ENCODE measurements at places on chromosomes 1 and 21. TPM values are rescaled to one million over a fixed set of nuclear protein-coding genes. Genes with fewer than 3 reads are reported as not detected.

DNA sequence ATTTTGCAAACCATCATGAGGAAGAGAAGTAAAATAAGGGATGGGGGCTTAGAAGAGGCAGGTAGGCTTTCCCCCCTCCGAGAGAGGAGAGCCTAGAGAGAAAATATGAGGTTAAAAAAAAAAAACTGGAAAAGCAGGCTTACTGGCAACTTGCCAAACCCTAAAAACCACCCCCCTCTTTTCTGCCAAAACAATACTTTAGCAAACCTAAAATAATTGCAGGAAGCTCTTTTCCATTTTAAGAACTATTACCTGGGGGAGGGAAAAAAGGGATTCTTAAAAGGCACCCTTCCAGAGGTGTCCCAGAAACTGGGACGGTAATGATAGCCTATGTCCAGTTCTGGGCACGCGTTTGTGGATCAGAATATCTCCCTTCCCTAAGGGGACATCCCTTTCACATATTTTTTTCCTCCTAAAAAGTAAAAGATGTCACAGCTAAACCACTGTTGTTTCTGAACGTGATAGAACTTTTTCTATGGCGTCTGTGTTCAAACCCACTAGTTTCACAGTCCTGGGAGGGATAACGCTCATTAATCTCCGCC, 1.1 kb upstream of the NFIA start:
- peak overlapping the region; percentile 96 for H3K27ac ChIP-seq
- DNase-seq = no peak
- H3K27me3 ChIP-seq = peaks cover 5% of the 10 kb centered on the region
- peak overlapping the region; percentile 90 for H3K4me3 ChIP-seq
- H3K4me1 ChIP-seq = peaks cover 67% of the 10 kb centered on the region
- H3K36me3 ChIP-seq = no peaks in the 10 kb centered on the region

The WNT3A gene
- not detected for total RNA-seq

GRCh38 chr1:92298213-92298572, 594 bp downstream of the GLMN start:
- no peak for DNase-seq
- H3K36me3 ChIP-seq = no peaks in the 10 kb centered on the region
- no peaks in the 10 kb centered on the region for H3K27me3 ChIP-seq
- H3K4me1 ChIP-seq = peaks cover 6% of the 10 kb centered on the region
- peak overlapping the region; percentile 90 for H3K4me3 ChIP-seq
- H3K27ac ChIP-seq = peak overlapping the region; percentile 98

The CFAP107 gene
- not detected for total RNA-seq

DNA sequence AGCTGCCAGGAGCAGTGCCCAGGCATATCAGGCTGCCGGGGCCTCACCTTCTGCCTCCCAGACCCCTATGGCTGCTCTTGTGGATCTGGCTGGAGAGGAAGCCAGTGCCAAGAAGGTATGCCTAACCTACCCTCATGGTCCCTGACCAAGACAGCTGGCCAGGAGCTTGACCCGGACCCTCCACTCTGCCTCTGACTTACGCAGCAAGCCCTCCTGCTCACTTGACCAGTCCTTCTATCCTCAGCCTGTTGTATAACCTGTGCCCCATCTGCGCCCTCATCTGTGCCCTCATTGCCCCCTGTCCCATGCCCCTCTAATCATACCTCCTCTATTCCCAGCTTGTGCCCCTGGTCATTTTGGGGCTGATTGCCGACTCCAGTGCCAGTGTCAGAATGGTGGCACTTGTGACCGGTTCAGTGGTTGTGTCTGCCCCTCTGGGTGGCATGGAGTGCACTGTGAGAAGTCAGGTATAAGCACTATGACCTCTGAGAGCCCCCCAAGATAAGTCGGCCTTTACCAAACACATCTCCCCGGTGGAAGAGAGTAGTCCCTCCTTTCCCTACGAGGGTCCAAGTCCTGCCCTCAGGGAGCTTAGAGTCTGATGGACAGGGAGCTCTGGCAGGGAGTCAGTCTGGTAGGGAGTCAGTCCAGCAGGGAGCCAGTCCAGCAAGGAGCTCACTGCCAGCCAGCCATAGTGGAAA, 6.8 kb downstream of the TIE1 start:
- no peaks in the 10 kb centered on the region for H3K4me1 ChIP-seq
- no peak for DNase-seq
- no peaks in the 10 kb centered on the region for H3K36me3 ChIP-seq
- H3K27me3 ChIP-seq = no peaks in the 10 kb centered on the region
- H3K27ac ChIP-seq = no peak overlapping the region
